ENCODE measurements at places on chromosomes 5 and 9. TPM values are rescaled to one million over a fixed set of nuclear protein-coding genes. Genes with fewer than 3 reads are reported as not detected.

PAM gene
- total RNA-seq: 1,548 TPM

TMC1 gene
- total RNA-seq: 0.07 TPM

DNA sequence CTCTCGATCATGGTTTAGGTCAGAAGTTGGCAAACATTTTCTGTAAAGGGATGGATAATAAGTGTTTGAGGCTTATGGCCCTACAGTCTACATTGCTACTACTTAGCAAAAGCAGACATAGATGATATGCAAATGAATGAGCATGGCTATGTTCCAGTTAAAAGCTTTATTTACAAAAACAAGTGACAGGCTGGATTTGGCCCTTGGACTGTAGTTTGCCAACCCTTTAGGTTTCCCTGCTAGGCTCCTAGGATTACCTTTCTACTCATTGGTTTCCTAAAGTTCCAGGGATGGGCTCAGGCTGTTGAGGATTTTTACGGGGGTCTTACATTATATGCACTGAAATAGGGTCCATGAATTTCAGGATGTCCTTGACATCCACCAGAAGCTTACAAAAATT is 57.5 kb downstream of the GPR21 start:
- DNase-seq: no peak

IRX1 gene
- total RNA-seq: 0.16 TPM

Data from heart left ventricle (tissue), 16 donors.